ENCODE measurements at places on chromosomes 2 and 18.

DNA sequence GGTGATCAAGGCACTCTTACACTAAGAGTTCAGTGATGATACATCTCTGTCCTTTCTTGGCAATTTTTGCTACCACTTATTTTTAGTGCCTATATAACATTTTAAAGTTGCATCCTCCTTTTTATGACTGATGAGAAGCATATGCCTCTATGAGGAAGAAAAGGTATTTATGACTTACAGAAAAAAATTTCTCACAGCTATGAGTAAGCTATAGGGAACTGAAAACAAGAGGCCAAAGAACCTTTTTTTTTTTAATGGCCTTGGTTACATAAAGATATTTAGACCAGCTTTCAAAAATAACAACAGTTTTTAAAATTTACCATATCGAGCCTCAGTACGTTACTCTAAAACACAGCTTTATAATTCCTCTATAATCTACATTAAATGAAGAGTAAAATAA is 21.3 kb downstream of the MBD5 start:
- no peak for DNase-seq

DNA sequence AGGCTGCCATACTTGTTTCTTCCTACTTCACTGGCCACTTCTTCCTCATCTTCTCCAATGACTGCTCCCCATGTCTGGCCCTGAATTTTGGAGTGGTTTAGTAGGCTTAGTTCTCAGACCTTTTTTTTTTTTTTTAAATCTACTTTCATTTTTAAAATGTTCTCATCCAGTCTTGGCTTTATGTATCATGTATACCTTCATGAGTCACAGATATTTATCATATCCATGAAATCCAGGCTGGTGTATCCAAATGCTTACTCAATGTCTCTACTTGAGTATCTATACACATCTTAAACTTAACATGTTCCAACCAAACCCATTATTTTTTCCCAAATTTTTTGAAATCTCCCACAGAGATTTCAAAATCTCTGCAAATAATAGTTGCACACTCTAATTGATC is 26.3 kb upstream of the CFAP36 start:
- DNase-seq: no peak

DNA sequence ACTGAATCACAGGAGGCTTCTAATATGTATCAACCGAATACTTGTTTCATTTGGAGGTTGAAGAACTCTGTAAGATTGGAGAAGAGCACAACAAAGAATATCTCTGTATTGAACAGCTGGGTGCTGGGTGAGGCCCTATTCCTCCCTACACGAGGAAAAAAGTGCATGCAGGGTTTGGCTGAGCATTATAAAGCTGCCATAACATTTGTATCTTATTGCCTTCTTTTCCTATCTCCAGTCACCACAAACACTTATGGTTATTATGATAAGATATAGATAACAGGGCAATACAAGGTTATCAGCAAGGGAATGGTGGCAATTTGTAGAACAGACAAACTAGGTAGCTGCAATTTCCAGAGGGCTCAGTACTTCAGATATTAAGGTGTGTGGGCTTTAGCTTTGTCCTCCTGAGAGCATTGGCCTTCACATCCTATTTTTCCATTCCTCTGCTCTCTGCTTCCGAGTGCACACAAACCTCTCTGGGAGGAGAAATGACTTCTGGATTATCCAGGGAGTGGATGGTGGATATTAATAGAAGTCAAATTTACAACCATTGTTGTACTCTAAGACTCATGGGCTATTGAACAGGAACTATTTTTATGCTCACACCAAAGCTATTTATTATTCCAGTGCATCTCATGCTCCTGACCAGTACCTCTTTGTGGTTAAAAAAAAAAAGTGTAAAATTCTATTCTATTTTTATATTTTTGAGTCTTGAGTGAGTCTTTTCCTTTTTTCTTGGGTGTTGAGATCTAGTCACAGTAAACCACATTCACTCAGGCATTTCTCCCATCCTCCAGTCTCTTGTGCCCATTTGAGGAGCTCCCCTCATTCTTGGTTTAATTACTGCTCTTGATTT is 248.4 kb downstream of the ETAA1 start:
- no peak for DNase-seq

- no peak for DNase-seq
These were observed 105.6 kb upstream of the ST3GAL5 start for GRCh38 chr2:85994421-85994777.

DNA sequence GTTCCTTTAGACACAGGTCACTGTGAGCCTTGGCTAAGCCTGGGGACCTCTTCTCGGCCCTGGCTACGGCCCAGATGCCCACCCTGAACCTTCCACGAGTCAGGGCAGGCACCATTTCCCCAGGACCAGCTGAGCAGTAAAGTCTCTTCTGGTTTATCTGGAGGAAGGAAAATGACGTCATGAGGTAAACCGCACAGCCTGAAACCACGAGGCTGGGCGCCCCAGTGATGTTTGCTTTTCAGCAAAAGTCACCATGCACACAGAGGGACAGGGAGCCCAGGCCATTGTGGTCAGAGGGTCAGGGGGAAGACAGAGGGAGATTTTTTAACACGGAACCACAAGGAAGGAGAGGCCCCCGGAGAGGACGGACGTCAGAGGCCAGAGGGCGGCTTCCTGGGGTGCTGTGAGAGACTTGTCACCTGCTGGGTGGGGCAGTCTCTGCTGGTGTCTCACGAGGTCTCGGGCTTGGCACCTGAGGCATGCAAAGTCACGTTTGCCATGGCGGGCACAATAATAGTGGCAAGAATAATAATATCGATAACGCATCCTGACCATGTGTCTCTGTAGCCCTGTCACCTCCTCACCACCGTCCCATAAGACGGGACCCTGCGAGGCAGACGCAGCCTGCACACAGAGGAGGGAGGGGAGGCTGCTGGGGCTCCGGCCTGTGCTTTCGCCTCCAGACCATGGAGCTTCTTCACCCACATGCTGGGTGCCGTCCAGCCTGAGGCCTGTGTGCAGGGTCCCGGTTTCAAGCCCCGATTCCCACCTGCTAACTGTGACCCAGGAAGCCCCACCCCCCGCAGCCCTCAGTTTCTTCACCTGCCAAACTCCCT is 33.2 kb upstream of the FOSL2 start:
- DNase-seq: peak; percentile 60

DNA sequence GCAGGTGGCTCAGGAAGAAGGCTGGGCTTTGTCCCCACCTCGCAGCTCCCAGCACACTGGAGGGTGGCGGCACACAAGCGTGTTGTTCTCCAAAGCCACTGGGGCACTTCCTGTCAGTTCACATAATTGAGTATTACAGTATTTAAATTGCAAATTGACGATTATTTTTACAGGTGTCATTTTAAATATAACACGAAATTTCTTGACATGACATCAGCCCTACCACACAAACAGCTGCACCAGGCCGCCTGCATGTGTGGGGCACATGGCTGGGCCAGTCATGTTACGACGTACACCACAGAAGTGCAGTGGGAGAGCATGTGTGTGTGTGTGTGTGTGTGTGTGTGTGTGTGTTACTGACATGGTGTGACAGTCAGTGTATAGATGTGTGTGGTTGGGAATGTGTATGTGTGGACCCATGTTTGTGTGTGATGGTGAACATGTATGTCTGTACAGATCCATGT is 155.6 kb downstream of the TTC32 start:
- no peak for DNase-seq

DNA sequence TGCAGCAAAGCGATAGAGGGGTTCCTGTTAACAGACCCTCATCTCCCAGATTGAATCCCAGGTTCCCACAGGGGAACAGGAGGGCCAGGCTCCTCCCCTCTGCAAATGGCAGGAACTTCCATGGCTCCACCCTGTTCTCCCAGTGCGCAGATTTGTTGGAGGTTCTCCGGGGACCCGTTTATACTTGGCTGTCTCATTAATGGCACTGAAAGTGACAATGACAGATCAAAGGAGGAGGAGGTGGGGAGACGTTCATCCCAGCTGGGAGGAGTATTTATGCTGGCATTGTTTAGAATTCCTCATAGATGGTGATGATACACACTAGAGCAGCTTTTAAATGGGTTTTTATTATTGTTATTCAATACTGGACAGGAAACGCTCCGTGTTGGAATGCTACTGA is 186.9 kb downstream of the LRP1B start:
- no peak for DNase-seq

DNA sequence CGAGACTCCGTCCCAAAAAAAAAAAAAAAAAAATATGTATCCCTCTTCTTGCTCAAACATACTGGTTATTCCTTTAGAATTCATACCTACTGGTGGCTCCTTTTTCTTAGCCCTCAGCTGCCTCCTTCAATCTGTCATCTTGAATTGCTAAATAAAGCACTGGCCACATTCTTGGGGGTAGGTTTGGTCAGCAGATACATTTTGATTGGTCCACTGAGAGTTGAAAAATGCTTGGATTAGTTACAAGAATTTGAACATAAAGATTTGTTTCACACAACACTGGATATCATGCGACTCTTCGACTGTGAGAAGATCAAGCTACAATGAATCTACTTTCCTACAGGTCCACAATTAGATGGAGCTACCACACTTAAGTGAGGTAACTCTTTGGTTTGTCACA is 906.1 kb upstream of the SLC39A10 start:
- DNase-seq: no peak

- no peak for DNase-seq
These were observed 25.3 kb upstream of the RPL31 start for GRCh38 chr2:100976645-100977391.

DNA sequence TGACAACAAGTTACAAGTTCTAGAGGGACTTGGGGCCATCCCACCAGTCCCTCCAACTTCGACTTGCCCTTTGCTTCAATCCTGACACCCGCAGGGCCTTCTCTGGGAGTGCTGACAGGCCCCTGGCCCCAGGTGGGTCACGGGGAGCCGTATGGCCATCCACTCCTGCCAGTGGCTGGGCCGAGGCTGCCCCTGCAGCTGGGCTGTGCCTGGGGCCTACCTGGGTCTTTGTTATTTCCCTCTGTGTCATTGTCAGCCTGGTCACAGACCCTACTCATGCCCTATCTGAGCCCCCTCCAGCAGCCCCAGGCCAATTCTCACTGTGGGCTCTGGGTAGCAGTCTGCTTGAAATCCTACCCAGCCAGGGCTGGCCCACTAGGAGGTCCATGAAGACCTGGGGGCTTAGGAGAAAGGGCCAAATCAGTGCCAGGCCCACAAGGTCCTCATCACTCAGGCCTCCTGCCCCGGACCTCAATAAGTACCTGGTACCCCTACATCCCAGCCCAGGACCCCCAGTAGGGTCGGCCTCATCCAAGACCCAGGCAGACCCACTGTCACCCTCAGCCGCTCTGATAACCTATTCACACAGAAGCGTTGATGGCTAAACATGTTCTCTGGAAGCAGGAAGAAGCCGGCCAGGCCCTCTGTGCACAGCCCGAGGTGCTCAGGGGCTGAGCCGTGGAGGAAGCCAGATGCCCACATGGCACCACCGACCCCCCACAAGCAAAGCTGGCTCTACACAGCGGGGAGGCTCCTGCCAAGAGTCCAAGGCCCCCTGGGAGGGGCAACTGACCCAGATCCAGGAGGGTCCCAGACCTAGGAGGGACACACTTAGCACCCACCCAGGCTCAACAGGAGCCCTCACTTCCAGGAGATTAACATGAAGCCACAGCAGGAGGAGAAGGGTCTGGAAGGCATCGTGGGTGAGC is 57.7 kb downstream of the BIN1 start:
- no peak for DNase-seq

GRCh38 chr18:31680831-31681568 is 3.4 kb downstream of the B4GALT6 start:
- no peak for DNase-seq

DNA sequence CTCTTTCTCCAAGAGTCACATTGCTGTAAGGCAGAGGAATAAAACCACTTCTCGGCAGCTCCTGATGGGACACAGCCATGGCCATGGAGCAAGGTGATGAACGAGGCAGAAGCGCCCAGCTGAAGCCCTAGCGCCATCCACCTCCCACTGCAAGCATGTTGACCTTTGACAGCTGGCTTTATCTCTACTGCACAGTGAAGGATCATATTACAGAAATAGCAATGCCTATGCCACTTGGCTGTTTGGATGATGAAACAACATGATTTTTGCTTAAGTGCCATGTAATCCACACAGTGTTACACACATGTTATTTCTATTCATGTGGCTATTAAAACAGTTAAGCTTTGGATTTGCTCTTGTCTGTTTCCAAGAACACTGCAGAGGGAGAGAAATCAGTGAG is 167.7 kb downstream of the VAPA start:
- DNase-seq: no peak

GRCh38 chr2:226862623-226863022 is 26.8 kb downstream of the RHBDD1 start:
- no peak for DNase-seq

DNA sequence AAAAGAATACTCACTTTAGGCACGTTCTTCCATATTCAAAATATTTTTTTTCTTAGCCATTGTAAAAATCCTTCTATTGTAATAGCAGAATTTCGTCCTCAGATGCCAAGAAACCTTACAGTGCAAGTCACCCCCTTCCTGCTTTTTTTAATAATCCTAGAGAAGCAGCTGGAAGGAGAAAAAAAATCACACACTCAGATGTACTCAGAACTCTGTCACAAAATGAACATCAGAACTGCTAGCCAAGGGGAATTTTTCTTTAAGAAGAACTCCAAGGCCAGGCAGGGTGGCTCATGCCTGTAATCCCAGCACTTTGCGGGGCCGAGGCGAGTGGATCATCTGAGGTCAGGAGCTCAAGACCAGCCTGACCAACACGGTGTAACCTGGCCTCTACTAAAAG is 127.3 kb upstream of the SPATS2L start:
- no peak for DNase-seq

DNA sequence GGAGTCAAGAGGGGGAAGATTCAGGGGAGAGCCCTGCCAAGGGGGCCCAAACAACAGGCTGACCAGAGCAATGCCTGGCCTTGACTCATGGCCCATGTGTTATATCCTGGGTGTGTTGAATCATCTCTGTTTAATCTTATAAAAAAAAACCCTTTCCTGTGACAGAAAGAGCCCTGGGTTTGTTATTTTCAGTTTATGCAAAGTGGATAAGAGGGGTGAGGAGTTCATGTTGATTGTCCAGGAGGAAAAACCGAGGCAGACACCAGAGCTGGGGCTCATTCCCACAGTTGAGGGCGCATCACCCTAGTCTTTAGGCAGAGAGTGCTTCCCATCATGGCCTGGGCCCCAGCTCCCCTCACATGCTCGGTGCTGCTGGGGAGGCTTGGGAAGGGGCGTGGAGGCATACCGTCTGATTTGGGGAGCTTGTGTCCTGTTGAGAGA is 30.9 kb upstream of the IL37 start:
- DNase-seq: no peak

DNA sequence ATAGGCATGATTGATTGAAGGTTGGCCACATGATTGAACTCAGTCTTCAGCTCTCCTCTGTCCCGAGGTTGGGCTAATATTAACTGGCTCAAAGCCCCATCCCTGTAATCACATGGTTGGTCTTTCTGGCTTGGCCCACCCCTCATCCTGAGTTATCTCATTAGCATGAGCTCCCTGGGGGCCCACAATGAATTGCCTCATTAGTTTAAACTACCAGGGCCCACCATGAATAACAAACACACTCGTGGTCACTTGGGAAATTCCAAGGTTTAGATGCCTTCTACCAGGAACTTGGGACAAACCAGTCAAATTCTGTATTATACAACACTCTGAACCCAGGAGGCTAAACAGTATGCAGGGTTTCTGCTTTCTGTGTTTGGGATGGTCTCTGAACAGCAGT is 121.7 kb upstream of the B3GNT2 start:
- no peak for DNase-seq

GRCh38 chr2:118177884-118178283 is 89.6 kb downstream of the INSIG2 start:
- DNase-seq: no peak

Measured in stimulated activated CD4-positive, alpha-beta T cell treated with anti-CD3 and anti-CD28 coated beads, TNF-alpha, amount 100 ng/mL, for 1 hour (primary cell).